ENCODE measurements at places on chromosomes 1 and 21.

DNA sequence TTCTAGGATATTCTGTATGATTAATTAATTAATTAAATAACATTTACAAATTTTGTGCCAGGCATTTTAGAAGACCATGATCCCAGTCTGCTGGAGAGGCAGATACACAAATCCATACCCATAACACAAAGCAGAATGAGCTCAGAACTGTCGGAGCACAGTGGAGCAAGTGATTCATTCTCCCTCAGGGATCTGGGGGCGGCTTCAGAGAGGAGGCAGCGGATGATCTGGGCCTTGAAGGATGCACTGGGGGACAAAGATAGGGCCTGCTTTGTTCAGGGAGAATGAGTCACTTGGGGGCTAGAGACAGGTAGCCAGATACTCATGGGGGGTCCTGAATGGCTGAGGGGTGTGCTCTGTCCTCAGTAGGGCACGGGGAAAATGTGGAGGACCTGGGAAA, 50.9 kb upstream of the TRABD2B start:
- no peak for DNase-seq

GRCh38 chr1:96861836-96862235, 140.3 kb downstream of the PTBP2 start:
- DNase-seq = no peak

DNA sequence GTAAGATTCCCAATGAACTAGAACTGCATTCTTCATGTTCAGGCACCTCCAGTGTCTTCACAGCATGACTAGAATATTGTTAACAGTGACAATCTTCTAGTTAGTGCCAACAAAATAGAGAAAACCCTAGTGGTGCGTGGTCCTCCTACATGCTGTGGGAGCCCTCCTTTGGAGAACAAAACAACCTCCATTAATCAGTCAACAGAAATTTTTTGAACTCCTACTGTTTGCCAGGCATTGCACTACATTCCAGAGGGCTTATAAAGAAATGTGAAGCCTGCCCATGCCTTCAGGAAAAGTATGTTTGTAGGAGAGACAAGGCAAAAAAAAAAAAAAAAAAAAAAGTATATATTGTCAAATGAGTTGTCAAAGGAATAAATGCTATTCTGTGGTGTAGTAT, 252.7 kb downstream of the LRRC40 start:
- DNase-seq = no peak

- DNase-seq = no peak
These were observed 35.5 kb downstream of the CACHD1 start for GRCh38 chr1:64505232-64505943.

DNA sequence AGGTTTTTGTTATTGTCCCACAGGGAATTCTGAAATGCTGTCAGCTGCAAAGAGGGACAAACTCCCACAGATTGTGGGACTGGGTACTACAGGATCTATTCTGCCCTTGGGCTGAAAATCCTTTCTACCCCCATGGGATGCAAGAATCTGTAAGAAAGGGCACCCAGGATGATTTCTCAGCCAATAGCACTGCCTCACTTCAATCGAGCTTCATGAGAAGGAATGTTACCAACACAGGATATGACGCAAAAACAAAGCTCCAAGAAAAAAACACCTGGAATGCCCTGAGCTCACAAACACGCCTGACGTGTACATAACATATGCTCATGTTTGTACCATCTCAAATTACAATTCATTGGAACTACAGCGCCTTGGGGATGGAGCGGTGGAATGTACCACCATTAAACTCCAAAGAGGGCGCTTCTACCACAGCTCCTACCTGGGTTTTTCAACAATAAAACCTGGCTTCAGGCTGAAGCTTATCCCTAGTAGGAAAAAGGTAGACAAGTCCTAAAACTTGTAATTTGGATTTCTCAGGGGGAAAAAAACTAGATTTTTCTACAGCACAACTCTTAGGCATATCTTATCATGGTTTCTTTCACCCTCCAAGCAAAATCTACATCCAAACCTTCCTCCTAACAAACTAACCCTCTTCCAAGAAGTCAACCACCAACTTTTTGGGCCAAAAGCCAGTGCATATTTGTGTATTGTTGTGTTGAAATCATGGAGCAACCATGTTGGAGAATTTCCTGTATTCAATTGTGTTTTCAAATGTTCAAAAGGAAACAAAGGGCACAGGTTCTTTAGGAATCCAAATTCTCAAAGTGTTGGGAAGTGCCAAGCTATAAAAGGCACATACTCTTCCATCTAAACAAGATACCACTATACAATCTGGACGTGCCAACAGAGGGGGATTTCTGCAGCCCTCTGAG, 78.9 kb downstream of the TGFBR3 start:
- DNase-seq = peak; percentile 48

GRCh38 chr1:39872698-39873097, 10.6 kb downstream of the TRIT1 start:
- no peak for DNase-seq

DNA sequence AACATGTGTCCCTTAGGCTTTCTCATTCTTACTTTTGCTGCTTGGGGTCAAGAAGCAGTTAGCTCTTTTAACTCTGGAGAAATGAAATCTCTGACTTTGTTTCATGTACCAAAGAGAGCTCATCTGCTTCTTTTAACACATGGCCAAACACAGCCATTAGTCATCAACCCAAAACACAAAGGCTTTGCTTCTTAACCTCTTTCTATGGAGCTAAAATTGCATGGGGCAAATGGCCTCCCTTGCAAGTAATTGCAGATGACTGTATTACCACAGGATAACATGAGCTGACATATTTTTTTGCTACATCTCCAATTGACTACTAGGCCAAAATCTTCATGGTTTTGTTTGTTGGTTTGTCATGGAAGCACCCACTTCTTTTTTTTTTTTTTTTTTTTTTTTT, 300.9 kb downstream of the BRINP3 start:
- DNase-seq = peak; percentile 51

DNA sequence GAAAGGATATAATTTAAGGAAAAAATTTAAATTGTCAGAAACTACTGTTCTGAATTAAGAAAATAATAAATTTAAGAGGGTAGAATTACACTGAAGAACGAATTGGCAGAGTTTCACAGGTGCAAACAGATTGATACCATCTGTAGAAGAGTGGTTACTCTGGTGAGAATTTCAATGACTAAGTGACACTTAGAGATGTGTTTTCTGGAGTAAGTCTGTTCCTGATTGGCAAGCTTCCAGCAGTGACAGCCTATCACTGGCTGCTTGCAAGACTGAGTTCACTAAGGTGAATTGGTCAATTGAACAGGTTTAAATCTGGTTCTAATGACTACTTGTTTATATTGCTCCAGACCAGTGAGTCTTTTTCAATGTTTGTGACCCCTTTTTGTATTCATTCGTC, 838.2 kb upstream of the RGS18 start:
- no peak for DNase-seq

DNA sequence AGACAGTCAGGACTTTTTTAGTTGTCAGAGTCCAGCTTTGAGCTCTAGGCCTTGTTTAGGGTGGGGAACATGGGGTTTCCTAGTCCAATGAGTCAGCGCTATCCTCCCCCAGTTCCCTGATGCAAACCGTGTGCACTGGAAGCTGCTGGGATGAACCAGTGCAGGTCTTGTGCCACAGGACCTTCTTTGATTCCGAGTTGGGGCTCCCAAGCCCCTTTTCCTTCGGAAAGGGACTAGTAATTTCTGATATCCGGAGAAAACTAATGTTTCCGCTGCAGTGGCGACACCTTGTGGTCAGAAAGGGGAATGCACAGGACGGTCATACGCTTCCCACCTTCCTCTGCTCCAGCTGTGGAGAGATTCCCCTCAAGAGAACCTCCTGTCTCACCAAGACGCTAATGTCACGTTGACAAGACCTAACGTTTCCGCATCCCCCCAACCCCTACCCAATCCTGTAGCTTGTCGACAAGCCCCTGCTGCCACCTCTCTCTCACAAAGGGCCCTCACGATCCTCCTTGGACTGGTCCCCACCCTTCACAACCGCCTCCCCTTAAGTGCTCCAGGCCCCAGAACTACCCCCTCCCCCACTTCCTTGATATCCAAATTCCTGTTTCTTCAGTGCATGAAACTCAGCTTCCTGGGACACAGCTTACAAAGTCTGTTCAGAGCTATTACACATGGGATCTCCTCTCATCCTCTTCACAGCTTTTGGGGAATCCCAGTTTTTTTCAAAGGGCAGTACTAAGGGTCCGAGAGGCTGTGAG, 30.9 kb downstream of the GPA33 start:
- peak; percentile 52 for DNase-seq

DNA sequence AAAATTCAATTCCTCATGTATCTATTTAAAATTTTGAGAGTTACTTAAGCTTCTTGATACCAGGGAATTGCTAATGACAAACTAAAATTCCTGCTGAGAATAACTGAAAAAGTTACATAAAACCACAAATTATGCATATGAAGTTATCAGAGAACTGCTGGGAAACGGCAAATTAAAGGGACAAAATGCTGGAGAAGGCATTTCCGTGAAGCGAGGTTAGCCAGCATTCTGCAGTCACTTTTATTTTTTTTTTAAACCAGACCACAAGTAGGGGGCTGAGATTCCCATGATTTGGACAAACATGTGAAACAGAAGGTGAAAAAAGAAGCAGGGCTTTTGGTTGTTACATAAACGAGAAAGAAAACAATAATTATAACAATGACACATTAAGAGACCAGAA, 737.6 kb upstream of the CHRM3 start:
- DNase-seq = no peak

DNA sequence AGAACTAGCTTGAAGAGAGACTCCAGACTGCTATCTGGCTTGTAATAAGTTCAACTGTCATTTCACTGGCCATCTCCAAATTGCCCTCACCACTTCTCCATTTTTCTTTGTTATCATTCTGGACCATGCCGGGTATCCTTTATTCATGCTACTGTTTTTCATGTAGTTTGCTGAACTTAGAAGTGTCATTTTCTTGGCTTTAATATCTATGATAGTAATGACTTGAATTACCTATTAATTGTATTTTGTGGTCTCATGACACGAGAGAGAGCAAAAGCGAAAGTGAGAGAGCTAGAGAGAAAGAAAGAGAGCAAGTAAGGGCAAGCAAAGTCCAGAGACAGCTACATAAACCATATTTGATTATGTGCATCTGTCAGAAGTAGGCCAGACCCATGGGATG, 184.9 kb upstream of the ATP1B1 start:
- DNase-seq = no peak

DNA sequence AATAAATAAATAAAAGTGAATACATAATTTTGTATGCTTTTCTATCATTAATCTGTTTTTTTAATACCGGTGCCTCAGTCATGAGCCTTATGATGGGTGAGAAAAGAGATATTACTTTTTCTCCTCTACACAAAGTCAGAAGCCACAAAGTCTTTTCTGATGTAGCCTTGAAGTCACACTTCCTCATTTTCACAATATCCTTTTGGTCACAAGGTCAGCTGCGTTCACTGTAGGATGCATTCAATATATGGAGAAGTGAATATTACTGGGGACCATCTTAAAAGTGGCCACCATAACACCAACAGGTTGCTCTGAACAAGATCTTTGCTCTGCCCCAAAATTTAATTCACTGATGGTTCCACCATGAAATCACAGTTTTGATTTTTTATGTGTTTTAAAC, 83.3 kb upstream of the TNR start:
- DNase-seq = no peak

- DNase-seq = peak; percentile 36
These were observed 109.7 kb downstream of the TSEN15 start for GRCh38 chr1:184161071-184161698.

DNA sequence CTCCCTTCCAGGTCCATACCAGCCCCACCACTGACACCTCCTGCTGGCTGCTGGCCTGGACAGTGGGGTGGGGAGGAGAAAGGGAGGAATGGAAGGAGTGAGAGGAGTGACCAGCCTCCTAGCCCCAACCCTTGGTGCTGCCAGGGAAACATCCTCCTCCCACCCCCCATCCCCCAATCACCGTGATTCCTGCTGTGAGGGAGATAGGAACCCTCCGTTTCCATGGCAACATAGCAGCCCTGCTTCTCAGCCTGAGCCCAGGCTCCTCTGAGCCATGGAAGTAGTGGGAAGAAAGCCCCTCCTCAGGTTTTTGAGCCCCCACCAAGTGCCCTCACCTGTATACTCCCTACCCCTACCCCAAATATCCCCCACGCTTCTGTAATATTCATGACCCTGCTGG, 44.4 kb upstream of the SCMH1 start:
- no peak for DNase-seq

GRCh38 chr1:38038861-38039260, 7.7 kb downstream of the POU3F1 start:
- peak; percentile 71 for DNase-seq

- DNase-seq = no peak
These were observed 22.4 kb downstream of the LRRC3 start for GRCh38 chr21:44477712-44478111.

- DNase-seq = no peak
These were observed 36.2 kb downstream of the CITED4 start for GRCh38 chr1:40825996-40826395.

- no peak for DNase-seq
These were observed 29.9 kb upstream of the PKP1 start for GRCh38 chr1:201253411-201253810.

DNA sequence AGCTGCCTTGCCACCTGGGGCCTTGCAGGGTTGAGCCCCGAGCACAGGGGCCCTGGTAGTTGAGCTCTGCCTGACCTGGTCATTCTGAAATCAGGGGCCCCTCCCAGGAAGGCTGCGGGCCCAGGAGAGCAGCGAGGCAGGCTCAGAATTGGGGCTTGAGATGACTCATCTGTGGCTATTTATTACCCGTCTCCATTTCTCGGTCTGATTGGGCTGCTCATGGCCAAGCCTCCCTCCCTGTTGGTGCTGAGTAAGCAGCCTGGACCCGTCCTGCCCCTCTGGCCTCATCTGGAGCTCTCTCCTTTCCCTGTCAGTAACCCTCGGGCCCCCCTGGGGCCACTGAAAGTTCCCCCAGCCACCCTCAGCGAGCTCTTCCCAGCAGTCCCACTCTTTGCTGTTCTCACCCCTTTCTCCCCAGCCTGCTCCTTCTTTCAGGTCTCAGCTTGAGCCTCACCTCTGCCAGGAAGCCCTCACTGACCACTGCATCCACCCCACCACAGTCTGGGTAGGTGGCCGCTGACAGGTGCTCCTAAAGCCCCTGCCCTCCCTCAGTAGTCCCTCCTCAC, 11.0 kb upstream of the TNFRSF8 start:
- peak; percentile 89 for DNase-seq

DNA sequence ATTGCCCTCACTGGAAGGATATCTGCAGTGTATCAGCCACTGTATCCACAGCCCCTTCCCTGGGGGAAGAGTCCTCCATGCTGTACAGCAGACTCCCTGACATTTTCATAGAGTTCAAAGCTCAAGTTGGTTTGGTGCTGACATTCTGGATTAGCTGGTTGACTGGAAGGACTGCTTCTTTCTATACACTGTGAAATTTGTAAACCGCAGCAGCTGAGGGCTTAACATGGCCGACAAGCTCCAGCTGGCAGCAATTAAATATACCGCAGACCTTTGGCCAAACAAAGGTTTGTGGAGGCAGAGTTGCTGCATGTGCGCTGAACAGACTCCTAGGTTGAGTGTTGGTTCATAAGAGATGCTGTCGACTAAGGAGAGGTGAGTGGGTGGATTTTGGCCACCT, 126.4 kb downstream of the DHRS3 start:
- no peak for DNase-seq

GRCh38 chr1:241942738-241943137, 14.8 kb upstream of the BECN2 start:
- DNase-seq = no peak
